ENCODE measurements at places on chromosomes 2 and 18.

DNA sequence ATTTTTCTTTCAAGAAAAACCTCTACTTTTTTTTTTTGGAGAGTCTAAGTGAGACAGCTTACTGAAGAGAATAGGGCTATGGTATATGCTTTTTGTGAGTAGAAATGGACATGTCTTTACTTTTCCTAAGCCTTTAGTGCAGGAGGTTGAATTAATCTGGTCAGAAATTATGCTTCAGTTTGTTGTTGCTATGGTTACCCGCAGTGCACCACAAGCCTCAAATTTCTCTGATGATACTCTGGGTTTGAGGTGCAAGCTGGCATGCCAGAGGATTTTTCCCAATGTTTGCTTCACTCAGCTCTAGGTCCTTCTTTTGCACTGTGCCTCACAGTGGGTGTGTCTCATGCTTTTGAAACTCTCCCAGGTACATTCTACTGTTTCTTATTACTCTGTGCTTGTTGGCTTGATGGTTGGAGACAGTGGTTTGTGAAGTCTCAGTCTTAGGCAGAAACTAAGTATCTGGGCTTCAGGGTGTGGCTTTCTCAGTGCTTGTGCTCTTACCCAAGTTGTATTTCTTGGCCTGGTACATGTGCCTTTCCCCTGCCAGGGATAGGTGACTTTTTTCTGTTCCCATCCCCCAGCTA, 278.3 kb downstream of the RBM43 start:
- DNase-seq, result no peak

GRCh38 chr2:78999406-78999805, 26.1 kb upstream of the REG3G start:
- no peak for DNase-seq

- DNase-seq, result no peak
Observed at GRCh38 chr2:64192125-64192479, 47.9 kb upstream of the PELI1 start.

DNA sequence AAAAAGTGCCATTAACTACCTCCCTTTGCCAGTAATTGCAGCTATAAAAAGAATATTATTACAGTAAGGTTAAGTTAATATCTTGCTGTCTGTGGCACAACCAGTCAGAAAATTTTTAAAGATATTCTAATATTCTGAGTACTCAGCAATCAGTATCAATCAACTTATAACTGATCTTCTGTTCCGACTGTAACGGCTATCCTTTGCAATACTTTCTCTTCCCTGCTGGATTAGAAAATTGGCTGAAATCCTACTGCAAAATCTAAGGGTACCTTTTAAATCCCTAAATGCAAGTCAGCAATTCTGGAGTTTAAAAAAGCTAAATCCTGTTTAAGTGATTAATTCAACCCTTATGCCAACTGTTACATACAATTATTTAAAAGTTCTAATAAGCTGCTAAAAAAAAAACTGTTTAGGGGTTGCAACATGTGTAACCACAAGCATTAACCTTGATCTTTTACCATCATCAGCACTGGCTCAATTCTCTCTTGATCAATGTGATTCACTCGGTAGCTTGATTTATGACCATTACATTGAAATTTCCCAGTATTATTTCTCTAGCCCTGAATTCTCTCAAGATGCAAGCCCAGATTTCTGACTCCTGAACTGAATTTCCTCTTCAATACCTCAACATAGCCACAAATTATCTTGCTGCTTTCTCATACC, 20.5 kb downstream of the GAREM1 start:
- DNase-seq, result no peak

GRCh38 chr18:57965246-57965645, 78.8 kb upstream of the NEDD4L start:
- DNase-seq, result no peak

GRCh38 chr2:241273210-241274020, 42.1 kb downstream of the HDLBP start:
- DNase-seq, result no peak

GRCh38 chr18:76459312-76459686, 35.7 kb downstream of the ZNF516 start:
- DNase-seq, result no peak

DNA sequence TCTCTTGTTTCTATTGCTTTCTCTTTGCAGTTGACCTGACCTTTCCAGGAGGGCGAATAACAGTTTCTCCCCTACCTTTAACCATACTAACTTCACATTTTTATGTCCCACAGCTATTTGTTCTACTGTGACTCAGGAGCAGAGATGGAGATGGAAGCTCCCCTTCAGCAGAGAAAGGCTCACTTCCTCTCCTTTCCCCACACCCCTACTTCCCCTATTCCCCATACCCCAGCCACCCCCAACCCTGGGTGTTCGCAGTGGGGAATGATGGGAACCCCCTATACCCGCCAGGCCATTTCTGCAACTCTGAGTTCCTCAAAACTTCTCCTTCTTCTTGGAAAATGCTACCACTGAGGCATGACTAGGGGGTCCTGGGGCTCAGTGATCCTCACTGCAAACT, 285.4 kb upstream of the MGAT5 start:
- DNase-seq, result no peak

DNA sequence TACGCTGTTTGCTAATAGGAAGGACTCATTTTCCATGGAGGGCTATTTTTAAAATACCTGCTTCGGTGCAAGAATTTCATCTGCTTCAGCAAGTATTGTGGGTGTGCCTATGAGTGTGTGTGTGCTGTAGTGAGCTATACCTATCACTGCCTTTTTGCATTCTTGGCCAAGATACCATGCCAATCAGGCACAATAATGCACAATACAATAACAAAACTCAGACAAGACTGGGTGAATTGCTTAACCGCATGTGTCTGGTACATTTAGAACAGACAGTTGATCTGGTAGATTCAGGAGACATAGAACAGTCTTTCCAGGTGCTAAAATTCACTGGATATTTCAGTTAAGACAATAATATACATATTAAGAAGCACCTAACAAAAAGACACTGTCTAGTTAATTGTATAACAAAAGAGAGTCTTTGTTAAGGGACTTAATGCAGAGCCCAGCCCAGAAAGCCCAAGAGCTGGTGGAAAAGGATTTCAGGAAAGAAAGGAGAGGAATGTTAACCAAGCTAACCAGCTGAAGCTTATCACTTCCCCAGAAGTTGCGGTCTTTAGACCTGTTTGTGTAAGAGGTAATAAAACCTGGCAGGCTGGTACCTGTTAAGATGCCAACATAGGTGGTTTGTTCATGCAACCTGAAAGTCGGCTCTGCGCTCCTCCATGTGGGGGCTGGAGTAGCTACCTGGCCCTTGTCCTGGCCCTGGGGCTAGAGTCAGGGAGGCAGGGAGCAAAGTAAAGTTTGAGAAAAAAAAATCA, 153.3 kb upstream of the RBMS1 start:
- no peak for DNase-seq

DNA sequence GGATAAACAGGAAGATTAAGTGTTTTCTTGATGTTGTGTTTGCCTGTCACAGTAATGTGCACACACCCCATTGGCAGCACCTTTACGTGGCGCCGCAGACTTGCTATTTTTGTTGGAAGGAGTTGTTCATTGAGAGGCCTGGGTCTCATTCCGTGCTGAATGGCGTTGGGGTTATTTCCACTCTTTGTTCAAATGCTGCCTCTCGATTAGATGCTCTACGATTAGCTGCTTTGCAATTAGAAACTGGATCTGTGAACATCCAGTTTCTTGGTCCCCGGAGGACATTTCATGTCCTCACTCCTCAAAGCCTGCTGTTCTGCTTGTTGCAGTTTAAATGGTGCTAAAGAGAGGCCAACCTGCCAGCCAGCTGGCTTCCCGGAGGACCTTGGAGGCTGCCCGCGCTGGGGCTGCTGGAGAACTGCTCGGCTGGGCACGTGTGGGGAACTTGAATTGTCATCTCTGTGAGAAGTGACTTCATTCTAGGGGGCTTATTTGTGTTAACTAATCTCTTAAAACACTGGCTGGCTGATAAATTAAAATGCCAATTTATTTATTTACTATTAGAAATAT, 117.4 kb upstream of the NABP1 start:
- DNase-seq, result no peak

GRCh38 chr2:226887940-226888339, 52.1 kb downstream of the RHBDD1 start:
- no peak for DNase-seq

DNA sequence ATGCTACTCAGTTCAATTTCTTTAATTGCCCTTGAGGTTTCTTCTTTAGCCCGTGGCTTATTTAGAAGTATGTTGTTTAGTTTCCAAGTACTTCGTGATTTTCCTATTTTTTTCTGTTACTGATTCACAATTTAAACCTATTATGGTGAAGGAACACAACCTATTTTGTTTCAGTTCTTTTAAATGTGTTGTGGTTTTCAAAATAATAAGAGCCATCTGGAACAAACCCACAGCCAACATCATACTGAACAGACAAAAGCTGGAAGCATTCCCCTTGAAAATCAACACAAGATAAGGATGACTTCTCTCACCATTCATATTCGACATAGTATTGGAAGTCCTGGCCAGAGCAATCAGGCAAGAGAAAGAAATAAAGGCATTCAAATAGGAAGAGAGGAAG, 155.2 kb downstream of the GALNT1 start:
- no peak for DNase-seq

DNA sequence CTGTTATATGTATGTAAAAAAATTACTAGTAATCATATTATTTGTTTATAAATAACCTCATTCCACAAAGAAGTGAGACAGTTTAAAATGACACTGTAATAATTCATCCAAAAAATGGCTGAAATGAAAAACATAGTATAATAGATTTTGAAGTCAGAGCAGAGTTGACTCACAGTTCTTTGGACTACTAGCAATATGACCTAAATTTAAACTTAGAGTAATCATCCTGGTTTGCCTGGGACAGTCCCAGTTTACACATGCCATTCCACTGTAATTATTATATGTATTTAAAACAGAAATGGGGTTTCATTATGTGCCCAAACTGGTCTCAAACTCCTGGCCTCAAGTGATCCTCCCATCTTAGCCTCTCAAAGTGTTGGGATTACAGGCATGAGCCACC, 48.3 kb downstream of the CCDC88A start:
- DNase-seq, result no peak

DNA sequence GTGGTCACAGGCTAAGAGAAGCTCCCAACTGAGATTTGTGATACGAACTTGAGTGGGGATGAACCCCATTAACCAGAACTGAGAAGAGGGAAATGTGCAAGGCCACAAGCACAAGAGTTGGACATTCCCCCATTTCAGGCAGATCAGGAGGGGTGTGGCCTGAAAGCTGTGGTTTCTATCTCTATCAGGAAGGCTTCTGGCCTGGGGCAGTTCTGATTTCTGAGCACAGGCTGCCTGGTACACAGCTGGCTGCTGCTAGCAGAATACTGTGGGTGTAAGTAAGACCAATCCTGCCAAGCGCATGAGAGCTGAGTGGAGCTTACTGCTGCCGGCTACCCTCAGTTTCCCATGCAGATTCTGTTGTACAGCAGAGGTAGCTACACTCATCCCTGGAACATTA, 484.6 kb downstream of the SATB2 start:
- DNase-seq, result no peak

DNA sequence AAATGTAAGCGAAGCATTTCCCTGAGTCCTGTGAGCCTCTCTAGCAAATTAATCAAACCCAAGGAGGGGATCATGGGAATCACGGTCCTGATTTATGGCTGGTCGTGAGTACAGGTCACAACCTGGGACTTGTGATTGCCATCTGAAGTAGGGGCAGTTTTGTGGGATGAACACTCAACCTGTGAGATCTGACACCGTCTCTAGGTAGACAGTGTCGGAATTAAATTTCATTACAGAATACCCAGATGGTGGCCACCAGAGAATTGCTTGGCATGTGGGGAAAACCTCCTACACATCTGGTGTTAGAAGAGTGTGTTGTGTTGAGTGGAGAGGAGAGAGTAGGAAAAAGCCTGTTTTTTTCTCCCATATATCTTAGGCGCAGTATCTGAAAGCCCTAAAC, 12.5 kb downstream of the CAPN14 start:
- no peak for DNase-seq

DNA sequence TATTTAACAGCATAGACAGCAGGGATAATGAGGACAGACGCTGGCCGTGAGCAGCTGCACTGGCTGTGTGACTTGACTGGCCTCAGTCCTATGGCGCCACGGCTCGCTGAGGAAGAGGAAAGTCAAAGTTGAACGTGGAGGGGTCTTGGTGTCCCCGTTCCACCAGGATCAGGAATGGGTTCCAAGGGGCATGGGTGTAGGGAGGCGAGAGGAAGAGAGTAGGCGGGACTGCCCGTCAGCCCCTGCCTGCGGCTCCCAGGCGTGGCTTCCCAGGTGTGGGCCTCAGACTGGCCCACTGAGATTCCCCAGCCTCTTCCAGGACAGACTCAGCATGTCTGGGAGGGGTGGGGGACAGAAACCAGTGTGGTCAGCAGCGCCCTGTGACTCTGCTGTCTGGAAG, 51.4 kb downstream of the POMC start:
- no peak for DNase-seq

GRCh38 chr2:230160112-230160660, 59.6 kb downstream of the SP110 start:
- DNase-seq, result peak; percentile 44

- DNase-seq, result no peak
Observed at GRCh38 chr2:139175510-139175909, 395.3 kb upstream of the NXPH2 start.

GRCh38 chr2:28896906-28897305, 2.4 kb downstream of the WDR43 start:
- DNase-seq, result no peak

GRCh38 chr2:180516232-180516631, 464.2 kb upstream of the UBE2E3 start:
- DNase-seq, result no peak

Data from mesothelial cell of epicardium (in vitro differentiated cells).